ENCODE measurements at places on chromosomes 2 and 18. TPM values are rescaled to one million over a fixed set of nuclear protein-coding genes. Genes with fewer than 3 reads are reported as not detected.
A peak's percentile ranks its signal among the peaks of the same experiment; 100 is the strongest.

The DSG1 gene
- total RNA-seq: not detected

The SPRED2 gene
- total RNA-seq: 33.3 TPM

The DCDC2C gene
- total RNA-seq: not detected

The LBX2 gene
- 3.0 TPM for total RNA-seq

DNA sequence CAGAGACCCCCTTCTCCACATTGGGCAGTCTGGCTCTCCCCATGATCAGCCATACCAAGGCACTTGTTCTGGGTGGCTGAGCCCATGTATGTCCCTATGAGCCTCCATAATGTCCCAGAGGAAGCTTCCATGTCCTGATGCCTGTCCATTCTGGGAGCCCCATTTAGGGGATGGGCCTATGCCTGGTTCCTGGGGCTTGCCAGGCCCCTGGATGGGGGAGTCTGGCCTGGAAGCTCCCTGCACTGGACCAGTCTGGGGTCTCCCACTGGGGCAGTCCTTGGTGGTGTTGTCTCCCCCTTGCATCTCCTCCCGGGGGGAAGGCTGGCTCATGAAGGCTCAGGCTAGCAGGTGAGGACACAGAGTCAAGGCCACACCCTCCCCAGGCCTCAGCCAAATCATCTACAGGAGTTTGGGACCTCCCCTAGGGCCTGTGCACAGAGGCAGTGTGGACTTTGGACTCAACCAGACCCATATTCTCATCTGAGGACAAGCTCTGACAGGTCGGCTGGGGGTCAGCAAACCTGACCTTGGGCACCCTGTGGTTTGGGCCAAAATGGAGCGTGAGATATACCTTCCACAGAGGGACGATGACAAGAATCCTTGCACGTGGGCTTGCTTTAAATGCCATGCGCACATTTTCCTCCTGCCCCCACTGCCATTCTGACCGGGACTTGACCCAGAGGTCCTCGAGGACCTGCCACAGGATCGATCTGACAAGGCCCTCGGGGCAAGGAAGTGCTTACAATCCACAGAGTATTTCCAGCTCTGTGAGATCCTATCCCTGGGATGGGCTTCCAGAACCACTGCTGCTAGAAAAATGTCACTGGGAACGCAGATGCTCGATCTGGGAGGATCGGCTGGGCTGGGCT is 38.8 kb downstream of the INHBB start:
- no peak for DNase-seq

DNA sequence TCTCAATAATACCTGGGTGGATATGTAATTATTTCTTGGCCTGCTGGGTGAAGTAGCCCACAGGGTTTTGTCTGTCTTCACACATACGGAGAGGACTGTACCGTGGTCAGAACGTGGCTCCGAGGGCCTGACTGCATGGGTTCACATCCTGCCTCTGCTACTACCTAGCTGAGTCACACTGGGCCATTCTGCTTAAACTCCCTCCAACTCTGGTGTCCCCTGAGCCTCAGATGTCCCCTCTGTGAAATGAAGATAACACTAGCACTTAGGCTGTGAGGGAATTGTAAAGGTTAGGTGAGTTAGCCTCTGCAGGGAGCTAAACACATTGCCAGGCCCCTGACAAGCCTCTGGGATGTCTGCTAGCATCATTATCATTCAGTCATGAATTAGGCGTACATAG is 120.1 kb upstream of the NABP1 start:
- DNase-seq: no peak

DNA sequence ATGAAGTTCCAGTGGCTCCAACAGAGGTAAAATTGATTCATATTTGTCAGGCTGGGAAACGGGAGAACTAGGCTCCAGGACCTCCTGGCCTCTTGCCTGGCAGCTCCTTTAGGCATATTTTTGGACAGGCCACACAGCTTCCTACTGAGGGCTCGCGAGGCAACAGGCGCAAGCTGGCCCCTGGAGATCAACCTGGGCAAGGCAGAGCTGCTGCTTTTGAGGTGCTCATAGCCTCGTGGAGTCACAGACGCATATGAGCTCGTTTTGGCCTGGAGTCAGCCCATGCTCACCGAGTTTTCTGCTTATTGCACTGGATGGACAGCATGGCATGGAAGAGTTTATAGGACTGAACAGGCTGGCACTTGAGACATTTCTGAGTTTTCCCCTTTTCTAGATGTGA is 97.7 kb downstream of the CAPN13 start:
- DNase-seq: no peak

- DNase-seq: peak; percentile 4
Observed at GRCh38 chr2:215657844-215658243, 222.0 kb upstream of the FN1 start.

DNA sequence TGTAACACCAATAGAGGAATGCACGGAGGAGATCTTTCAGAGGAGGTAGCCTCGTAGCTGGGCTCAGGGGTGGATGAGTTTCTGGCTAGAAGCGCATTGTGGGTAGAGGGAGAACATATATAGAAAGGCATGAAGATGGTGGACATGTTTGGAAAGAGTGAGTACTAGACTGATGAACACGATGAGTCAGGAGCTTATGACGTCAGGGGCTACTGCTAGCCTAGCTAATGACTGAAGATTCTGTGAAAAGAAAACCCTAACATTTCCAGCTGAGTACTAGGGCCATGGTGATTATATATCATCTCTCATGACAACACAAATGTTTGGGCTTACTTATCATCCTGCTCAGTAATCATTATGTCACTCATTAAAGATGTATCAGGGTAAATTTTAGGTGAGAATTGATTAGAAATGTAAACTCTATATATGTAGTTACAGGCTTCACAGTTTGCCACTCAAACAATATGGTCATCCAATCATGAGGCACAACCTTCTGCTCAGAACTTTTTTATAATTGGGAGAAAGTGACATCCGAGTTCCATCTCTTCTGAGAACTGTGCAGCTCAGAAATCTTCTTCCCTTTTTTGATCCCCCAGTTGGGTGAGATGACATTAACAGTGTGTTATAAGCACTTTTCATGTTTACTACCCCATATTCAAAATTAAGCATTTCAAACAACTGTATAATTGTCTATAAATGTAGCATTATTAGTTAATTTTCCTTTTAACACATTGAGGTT is 22.2 kb upstream of the IL1RN start:
- no peak for DNase-seq

DNA sequence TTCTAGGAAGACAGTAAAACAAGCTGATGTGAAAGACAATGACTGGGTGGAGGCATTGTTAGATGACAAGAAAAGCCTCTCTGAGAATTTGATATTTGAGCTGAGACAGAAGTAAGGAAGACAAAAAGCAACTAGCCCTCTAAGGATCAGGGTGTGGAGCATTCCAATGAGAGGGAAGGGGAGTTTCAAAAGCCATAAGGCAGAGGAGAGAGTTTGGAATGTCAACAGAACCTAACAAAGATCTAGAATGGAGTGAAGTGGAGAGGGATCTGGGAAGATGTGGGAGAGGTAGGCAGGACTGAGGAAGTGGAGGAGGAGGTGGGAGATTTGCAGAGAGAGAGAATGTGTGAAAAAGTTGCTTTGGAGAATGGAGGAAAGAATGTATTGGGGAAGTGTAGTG is 17.3 kb upstream of the ASXL2 start:
- DNase-seq: no peak

DNA sequence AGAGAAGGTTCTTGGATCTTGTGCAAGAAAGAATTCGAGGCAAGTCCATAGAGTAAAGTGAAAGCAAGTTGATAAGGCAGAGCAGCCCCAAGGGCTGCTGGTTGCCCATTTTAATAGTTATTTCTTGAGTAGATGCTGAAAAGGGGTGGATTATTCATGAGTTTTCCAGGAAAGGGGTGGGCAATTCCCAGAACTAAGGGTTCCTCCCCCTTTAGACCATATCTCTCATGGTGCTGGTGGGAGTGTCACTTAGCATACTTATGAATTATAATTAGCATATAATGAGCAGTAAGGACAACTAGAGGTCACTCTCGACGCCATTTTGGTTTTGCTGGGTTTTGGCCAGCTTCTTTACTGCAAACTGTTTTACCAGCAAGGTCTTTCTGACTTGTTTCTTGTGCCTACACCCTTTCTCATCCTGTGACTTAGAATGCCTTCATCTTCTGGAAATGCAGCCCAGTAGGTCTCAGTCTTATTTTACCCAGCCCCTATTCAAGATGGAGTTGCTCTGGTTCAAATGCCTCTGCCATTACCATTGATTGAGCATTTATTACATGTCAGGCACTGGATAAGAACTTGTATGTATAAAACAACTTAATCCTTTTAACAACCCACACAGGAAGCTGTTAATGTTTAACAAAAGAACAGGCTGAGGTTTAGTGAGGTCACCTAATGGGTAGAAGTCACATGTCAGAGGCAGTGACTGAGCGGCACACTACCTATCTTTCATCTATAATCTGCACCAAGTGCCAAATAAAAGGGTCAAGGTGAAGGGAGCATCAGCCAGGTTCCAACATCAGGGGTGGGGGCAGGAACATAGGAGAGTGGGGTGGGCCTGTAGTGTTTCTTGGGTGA is 250.9 kb downstream of the ICOS start:
- no peak for DNase-seq

GRCh38 chr2:170815746-170816503 is 762 bp upstream of the GAD1 start:
- DNase-seq: peak; percentile 88

DNA sequence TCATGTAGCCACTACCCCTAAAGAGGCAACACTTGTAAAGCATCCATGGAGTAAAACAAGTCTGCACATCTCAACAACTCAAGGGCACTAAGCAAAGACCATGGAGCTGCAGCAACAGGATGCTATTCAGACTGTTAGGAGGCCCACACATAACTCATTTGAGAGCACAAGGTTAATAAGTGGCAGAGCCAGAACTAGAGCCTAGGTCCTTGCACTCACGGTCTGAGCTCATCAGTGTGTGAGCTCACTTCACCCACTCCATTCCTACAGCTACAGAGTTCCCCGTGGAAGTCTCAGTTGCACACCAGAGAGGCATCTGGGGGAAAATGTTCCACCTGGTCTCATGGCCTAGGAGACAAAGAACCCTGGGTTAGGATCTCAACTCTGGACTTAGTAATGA is 35.0 kb downstream of the TTC32 start:
- no peak for DNase-seq

DNA sequence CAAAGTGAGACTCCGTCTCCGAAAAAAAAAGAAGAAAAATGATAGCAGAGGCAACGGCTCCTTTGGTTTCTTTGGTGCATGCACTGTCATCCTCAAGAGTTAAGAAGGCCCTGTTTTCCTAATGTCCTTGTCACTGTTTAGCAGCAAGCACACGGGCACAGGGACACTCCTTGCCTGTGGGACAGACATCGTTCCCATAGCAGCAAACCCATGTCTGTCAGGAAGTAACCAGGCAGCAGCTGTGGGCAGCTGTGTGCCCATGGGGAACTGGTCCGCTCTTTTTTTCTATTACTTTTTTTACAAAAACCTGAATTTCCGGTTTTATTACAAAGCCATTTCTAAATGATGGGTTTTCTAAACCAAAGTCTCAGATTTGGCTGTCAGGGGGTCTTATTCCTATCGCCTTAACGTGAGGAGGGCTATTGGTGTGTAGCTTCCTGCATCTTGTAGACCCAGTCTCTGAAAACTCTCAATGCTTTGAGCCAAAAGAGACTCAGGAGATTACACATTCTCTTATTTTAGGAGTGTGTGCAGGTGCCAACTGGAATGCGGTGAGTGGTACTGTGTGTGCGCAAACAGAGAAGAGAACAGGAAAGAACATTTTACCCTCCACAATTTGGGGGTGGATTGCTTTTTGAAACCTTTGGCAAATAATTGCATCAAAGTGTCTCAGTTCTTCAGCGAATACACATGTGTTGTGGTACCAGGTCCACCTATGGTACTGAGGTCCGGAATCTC is 109.6 kb downstream of the COLEC12 start:
- DNase-seq: no peak

DNA sequence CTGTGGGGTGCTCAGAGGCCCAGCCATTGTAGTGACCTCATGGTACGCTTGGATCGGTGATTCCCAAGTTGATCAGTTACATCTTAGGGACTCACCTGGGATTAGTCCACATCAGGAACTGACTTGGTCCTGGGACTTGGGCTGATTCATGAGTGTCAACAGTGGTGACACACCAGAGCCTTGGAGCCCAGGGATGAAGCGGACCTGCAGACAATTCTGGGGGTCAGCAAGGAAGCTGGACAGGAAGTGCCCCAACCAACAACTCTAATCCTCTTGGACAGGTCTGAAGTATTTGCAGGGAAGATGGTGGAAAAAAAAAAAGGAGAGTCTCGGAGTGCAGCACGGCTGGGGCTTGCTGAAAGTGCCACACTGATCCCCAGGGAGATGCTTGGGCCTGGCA is 288.6 kb downstream of the PHLPP1 start:
- no peak for DNase-seq

DNA sequence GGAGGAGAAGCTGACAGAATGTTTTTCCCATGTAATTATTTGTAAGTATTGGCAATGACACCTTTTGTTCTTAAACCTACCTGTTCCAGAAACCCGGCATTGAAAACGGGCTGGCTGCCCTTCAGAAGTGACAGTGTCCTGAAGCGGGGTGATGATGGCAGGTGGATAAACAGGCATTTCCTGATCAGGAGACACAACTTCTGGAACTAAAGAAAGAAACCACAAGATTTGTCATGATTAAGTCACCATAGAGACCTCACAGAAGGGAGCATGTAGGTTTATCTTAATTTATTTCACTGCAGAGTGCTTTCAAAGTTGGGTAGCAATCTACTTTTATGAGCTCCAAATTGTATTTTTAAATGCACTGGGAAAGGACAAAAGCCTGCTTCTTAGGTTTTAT is 43.1 kb downstream of the TTN start:
- DNase-seq: no peak

DNA sequence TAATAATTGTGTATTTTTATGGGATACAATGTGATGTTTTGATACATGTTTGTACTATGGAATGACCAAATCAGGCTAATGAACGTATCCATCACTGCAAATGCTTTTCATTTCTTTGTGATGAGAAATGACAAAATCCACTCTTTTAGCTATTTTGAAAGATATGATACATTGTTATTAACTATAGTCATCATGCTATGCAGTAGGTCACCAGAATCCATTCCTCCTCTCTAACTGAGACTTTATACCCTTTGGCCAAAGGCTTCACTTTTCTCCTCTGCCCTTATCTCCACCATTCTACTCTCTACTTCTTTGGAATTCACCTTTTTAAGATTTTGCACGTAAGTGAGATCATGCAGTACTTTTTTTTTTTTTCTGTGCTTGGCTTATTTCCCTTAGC is 44.5 kb upstream of the TMEM17 start:
- no peak for DNase-seq

GRCh38 chr2:13596233-13596632 is 879.5 kb downstream of the TRIB2 start:
- DNase-seq: no peak

DNA sequence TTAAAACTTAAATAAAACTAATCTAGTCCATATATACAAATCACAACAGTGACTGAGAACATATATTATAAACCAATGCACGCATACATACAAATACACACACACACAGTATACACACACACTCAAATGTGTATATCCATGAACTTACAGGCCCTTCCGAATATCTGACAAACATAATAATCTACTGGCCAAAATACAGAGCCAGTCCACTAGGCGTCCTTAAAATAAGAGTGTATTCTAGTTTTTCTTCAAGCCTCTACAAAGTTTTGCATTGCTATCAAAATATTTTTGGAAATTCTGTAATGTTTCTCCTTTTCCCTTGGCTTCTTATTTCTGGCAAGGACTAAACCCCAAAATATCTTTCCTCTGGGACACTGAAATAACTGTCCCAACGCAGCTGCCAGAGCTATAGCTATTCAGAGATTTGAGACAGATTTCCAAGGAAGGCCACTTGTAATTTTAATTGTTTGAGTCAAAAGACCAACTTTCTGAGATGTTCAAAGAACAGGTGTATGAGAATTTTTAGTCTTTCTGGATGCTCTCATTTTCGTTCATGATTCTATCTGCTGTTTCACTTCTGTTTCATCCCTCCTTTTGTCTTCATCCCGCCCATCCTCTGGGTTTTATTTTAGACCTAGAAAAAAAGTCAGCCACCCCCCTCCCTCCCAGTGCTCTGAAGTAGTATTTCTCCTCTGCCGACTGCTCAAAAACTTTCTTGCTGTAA is 24.1 kb upstream of the SP3 start:
- DNase-seq: no peak
